ENCODE measurements at places on chromosomes 11 and 22.

DNA sequence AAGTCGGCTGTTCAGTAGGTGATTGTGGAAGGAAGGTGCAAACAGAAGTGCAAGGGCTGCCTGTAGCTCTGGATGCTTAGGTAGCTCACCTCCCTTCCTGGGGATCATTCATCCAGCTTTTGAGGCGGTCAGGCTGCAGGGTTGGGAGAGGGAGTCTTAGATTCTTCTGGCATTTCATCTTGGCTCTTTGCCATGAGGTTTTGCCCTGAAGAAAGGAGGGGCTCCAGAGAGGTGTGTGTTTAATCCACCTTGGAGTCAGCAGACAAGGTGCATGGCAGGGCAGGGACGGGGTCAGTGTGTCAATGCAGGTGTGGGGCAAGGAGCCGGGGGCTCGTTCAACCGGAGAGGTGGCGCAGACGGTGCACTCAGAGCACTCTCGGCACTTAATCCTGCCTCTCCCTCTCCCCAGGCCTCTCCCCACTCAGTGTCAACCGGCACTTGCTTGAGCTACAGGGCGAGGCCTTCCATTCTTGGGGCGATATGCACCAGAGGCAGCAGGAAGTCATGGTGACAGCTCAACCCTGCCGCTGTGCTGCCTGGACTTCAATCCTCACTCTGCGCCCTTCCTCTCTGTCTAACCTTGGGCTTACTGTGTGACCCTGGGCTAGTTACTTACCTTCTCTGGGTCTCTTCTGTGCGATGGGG, 7.2 kb downstream of the ADAMTS15 start:
- no peak for DNase-seq

DNA sequence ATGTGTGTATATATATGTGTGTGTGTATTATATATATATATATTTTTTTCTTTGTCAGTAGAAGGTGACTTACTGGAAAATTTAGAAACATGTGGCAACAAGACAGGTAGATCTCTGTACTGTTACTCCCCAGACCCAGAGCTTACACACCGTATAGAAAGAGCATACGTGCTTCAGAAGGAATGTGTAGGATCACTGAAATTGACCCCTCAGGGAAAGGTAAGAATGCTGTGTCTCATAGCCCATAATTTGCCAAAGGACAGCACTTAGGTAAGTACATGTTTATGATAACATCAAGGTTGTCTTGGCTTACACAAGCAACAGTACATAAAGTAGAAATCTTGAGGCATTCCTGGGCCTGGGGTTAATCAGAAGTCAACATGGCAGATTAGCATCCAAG, 54.2 kb upstream of the PDE3B start:
- DNase-seq = no peak

GRCh38 chr11:10505278-10506007, 35.5 kb downstream of the RNF141 start:
- DNase-seq = no peak

DNA sequence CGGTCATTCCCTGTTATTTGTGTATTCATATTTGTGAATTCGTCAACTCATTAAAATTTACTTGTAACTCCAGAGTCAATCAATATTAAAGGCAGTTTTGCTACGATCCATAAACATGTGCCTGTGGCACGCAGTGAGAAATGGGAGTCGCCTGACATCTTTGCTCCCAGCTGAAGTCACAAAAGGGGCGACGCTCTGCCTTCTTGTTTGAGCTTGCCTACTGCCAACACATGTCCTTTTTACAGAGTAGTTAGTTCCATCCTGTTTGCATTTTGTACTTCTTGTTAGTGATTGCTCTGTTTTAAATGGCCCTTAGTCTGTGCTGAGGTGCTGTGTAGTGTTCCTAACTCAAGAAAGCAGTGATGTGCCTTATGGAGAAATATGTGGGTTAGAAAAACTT, 305.3 kb downstream of the ETS1 start:
- DNase-seq = no peak

DNA sequence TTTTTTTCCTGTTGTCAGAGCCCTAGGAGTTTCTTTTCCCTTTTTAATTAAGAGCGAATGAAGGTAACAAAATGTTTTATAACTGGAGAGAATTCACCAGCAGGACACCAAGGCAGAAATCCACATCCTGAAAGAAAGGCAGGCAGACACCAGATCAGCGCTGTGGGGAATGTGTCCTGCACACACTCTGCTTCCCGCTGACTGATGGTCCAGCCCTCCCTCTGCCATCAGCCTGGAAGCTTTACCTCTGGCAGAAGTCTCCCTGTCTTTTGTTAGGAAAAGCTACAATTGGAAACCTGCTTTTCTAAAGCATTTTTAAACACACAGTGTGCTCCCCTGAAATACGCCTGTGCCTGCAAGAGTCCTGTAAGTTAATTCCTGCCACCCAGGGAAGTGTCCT, 638.5 kb downstream of the NTM start:
- DNase-seq = no peak

- DNase-seq = no peak
Observed at GRCh38 chr22:31861226-31861840, 83.0 kb upstream of the YWHAH start.

GRCh38 chr22:22154040-22154439, 90.5 kb upstream of the VPREB1 start:
- no peak for DNase-seq

DNA sequence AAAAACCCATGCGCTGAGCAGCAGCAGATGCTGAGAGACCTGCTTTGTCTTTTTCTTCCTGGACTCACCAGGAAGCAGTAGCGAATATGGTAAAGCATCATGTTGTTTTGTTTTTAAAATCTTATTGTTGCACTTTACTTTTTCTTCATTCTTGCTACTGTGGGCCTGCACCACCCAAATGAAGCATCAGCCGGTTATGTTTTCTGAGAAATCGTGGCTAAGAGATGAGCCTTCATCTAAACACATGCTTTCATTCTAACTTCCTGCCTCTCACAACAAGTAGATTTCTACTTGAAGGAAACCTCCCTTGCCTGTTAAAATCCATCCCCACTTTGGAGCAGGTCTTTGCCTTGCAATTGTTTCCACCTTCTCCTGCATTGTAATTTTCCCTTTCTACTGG, 1025.9 kb downstream of the NTM start:
- no peak for DNase-seq

DNA sequence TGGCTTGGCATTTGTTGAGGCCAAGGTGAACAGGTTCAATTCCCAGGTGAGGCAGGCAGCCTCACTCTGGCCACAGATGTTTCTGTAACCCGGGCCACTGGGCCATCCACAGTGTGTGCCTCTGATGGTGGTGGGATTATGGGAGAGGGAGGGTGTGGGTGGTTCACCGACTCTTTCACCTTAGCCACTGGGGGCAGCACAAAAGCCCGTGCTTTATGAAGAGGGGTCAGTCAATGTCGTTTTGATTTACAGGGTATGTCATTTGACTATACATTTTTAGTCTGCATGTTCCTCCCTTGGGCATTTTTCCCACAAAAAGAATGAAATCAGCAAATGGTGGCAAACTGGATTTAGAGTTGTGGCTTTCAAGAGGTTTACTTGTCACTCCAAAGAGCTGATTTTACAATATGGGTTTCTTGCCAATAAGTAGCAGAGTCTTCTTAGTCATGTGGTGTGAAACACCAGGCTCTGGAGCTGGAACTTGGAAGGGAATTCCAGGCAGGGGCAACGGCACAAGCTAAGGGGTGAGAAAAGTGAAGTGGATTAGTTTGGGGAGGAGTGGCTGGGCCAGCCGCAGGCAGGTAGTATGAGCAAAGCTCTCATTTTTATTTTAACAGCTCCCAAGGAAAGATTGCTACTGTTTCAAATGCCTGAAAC, 217.8 kb upstream of the ZBED5 start:
- DNase-seq = no peak

DNA sequence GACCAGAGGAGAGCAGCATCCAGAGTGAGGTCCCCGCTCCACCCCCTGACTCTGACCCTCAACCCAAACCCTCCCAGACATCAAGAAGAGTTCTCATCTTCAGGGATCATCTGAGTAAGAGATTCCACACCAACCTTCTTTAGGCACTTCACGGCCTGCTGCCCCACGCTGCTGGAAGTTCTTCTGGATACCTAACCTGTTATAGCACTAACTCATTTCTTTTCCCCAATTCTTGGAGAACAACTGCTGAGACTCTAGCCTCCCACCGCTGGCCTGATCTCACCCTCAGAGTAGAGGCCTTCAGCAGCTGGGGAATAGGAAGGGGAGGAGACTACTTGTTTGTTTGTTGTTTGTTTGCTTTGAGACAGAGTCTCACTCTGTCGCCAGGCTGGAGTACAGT, 7.3 kb downstream of the TMPRSS13 start:
- DNase-seq = no peak

- DNase-seq = no peak
Observed at GRCh38 chr11:125313271-125314219, 149.0 kb downstream of the PKNOX2 start.

DNA sequence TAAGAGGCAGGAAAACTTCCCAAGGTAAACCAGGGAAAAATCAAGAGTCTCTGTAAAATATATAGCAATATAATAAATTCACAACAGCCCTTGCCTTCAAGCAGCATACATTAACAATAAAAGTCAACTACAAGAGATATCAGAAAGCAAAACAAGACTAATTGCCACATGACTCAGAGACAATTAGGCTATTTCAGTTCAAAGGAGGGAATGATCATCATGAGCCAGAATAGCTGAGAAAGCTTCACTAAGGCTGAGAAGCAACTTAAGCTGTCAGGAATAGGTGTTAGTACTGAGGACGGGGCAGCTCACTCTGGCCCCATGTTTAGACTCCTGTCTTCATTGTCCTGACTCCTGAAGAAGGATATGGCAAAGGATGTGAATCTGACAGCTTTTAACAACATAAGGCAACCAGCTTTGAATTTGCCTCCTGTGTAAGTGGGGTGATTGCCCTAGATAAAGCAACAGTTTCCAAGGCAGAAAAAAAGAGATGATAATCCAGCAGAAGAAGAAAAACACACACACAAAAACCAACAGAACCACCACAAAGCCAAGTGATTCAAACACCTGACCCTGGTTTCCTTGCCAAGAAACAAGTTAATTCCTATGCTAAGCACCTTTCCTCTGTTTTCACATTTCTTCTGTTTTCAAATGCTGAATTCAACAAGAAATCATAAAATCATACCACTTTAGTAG, 60.8 kb downstream of the SIK3 start:
- no peak for DNase-seq

DNA sequence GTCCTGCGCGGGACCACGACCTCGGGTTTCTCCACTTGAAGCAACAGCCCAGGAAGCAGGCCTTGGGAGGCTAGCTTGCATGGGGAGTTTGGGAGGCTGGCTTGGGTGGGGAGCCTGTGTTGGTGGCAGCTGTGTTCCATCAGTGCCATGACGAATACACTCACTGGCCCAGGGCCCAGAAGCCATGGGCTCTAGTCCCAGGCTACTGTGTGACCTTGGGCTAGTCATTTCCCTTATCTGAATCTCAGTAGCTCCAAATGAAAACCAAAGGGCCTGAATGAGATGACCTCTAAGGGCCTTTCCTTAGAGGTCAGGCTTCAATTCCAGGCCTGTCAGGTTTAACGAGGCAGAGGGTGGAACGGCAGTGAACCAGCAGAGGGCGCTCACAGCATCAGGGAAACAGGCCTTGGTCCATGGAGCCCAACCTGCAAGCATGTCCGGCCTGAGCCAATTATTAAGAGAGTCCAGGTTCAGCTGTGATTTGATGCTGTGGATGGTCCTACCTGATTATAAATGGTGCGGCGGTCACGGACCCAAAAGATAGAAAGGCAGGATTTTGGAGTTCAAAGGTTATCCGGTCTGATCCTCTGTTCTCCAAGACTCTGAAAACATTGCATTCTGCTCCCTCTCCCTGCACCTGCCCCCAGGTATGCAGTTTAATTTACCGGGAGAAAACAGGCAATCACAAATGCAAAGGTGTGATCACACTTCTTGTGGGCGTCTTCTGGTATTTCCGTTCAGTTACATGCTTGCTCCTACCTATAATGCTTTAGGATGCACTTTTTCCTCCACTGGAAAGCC, 15.9 kb downstream of the PTPN5 start:
- no peak for DNase-seq

- no peak for DNase-seq
Observed at GRCh38 chr22:24302591-24302990, 32.0 kb downstream of the SPECC1L start.

DNA sequence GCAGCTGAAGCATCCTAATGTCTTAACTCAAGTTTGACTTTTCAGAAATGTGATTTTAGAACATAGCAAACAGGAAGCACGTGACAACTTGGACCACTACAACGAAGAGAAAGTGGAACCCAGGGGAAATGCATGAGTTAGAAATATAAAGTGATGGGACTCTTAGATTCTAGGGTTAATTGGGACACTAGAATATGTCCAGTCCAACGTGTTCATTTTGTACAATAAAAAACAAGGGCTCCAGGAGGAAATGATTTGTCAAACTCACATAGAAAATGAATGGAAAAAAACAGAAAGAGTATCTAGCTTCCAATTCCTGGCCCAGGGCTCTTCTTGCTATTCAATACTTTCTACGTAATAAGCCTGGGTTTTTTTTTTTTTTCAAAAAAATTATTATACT, 30.7 kb downstream of the TIMP3 start:
- no peak for DNase-seq

- no peak for DNase-seq
Observed at GRCh38 chr22:22546490-22546889, 12.6 kb downstream of the PRAME start.

DNA sequence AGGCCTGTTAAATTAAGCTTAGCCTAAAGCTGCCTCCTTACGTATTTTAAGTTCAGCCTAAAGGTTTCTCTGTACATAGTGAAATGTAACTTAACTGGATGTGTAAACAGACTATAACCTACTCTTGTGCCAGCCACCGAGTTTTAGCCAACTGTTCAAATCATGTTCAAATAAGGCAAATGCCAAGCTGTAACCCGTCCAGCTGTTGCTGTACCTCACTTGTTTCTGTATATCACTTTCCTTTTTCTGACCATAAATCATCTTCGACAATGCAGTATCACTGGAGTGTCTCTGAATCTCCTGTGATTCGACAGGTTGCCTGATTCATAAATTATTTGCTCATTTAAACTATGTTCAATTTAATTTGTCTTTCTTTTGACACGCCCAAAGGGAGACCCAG, 4.0 kb upstream of the PLAAT5 start:
- no peak for DNase-seq

DNA sequence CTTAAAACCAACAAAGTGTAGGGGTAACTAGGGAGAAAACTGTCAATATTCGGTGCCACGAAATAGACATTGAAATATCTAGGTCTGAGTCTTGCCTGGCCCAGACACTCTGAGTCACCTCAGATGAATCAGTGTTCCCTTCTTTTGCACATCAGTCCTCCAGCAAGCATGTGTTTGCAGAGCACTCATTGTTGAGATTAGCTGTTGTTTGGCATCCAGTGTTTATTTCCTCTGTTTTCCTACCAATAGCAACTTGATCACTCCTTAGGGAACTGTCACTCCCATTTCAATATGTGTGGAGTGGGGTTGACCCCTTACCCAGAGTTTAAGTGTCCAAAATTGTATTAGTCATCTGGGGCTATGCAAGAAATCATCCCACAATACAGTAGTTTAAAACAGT, 4.7 kb upstream of the ASCC2 start:
- no peak for DNase-seq

GRCh38 chr11:126335463-126335760, 20.1 kb upstream of the ST3GAL4 start:
- no peak for DNase-seq

GRCh38 chr11:111540114-111540936, at the start of gene LAYN:
TSS of gene LAYN (plus strand) at chr11:111540720. CDS start at chr11:111540844, 124 bp downstream.
- no peak for DNase-seq
